Stimulated activated CD8-positive, alpha-beta memory T cell treated with anti-CD3 and anti-CD28 coated beads, Interleukin-7, amount 100 ng/mL, for 24 hours (primary cell): ENCODE measurements at places on chromosomes 13 and 19.

- DNase-seq = no peak
Measured at GRCh38 chr19:18220632-18221275, 5.5 kb downstream of the PDE4C start.

DNA sequence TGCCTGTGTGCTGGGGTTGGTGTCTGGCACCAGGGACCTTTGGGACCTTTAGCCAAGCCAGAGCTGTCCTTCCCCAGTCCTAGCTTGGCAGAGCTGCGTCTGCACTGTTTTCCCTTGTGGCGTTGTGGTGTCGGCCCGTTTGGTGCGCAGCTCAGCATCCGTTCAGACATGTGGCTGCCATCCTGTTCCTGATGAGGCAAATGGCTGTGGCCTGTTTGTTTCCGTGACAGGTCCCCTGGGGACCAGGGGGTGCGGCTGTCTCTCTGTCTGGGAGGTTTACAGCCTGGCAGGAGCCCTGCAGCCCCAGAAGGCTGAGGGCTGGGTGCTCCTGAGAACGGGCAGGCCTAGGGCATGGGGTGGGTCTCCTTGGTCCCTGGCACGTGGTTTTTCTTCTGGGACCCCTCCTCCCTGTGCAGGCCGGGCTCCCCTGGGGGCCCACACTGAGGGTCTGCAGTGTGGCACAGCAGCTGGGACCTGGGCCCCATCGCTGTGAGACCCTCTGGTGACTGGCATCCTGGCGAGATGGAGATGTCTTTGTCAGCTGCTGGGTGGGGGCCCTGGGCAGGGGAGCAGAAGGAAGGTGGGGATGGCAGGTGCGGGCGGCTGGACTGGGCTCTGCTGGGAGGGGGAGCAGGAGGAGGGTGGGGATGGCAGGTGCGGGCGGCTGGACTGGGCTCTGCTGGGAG, 4.0 kb downstream of the SPPL2B start:
- no peak for DNase-seq

- no peak for DNase-seq
Measured at GRCh38 chr13:98184792-98185191, 7.7 kb upstream of the RNF113B start.

DNA sequence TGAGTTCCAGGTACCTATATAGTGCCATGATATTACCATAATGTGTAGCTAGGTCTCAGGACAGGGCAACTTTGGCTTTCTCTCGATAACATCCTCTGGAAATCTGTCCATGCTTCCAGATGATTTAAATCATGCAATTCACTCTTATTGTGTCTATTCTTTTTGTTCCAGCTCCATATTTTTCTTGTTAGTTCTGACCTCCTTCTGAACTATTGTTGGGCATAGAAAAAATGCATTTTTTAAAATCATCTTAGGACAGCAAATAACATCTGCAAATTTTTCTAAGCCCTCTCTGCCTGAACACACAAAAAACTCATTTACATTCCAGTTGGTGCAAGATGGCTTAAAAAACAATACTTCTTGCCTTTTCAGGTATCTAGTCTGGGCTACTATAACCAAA, 1561.0 kb upstream of the MIR17HG start:
- DNase-seq = no peak

GRCh38 chr13:33496336-33496735, 210.8 kb upstream of the STARD13 start:
- DNase-seq = no peak

- DNase-seq = no peak
Measured at GRCh38 chr13:99980201-99980823, 1.3 kb upstream of the ZIC2 start.

DNA sequence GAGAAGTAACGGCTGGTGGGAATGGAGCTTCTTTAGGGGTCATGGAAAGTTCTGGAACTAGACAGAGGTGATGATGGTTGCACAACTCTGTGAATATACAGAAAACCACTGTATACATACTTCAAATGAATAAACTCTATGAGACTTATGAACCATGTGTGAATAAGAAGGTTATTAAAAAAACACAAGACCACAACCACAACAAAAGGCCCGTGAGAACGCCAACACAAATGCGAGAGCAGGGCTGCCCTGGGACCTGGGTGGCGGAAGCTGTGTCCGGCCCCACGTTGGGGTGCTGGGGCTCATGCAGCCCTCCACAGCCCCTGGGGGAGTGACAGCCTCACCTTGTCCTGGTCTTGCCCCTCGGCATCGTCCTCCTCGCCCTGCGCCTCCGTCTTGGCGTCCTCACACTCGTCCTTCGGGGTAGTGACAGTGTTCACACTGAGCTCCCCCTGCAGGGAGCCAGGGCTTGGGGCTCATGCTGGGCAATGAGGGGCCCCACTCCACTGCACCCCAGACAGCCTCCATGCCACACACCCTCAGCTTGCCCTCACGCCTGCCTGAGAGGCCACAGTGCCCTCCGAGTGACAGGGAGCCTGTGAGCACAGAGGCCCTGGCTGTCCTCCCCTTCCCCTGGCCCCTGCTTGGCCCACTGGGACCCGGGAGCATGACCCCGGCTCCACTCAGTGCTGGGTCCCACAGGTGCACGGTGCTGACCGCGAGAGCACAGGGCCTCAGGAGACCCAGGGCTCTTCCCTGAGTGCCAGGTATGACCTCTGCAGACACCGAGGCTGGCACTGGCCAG, 16.0 kb downstream of the IZUMO4 start:
- DNase-seq = no peak
